Tongue (tissue), 3 donors: ENCODE measurements at places on chromosomes 2 and 18. TPM values are rescaled to one million over a fixed set of nuclear protein-coding genes. Genes with fewer than 3 reads are reported as not detected.

DNA sequence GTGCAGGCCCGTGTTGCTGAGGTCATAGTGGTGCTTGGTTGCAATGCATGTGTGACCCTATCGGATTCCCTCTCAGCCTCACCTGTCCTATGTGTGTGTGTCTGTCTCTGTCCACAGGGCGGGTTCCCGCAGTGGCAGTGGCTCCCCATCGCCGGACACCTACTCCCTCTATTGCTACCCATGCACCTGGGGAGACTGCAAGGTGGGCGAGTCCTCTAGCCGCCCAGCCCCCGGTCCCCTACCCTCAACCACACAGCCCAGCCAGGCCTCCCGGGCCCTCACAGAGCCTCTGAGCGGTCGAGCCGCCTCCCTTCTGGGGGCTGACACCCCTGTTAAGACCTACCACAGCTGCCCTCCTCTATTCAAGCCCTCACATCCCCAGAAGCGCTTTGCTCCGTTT lies 14.2 kb downstream of the GAREM2 start:
- DNase-seq = no peak

DNA sequence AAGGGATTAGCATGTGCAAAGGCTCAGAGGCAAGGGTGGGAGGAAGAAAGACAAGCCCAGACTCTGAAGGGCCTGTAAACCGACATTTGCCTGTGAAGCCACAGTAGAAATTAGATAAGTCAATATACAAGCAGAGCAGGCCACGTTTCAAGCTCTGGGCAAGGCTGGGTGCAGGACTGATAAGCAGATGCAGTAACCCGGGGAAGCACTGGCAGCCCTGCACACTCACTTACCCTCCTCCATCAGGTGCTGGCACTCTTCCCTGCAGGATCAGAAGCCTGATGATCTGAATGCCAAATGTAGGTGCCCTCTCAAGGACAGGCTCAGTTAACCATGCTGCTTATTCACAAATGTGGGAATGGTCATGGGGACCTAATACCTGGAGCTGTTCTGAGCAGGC lies 46.3 kb upstream of the RAB12 start:
- no peak for DNase-seq

GRCh38 chr2:120561379-120562035 lies 174.2 kb upstream of the GLI2 start:
- DNase-seq = no peak

DNA sequence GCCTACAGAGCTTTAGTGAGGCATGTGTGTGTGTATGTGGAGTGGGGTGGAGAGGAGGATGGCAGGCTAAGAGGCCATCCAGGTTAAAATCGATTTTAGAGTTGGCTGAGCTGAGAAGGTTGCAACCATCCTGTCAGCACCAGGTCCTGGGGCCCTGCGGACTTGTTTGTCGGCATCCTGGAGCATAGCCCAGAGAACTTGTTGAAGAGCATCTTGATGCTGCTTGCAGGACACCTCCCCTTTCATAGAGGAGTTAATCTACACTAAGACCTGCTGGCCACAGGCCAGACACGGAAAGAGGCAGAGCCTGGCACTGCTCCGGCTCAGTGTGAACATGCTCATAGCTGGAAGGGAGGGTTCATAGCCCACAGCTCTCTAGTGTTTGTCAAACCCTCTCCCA lies 72.1 kb upstream of the RGPD5 start:
- peak; percentile 88 for DNase-seq

GRCh38 chr18:57804557-57804956 lies 1.4 kb upstream of the ATP8B1 start:
- DNase-seq = no peak

- no peak for DNase-seq
Observed at GRCh38 chr2:2324565-2325101, 6.4 kb downstream of the MYT1L start.

DNA sequence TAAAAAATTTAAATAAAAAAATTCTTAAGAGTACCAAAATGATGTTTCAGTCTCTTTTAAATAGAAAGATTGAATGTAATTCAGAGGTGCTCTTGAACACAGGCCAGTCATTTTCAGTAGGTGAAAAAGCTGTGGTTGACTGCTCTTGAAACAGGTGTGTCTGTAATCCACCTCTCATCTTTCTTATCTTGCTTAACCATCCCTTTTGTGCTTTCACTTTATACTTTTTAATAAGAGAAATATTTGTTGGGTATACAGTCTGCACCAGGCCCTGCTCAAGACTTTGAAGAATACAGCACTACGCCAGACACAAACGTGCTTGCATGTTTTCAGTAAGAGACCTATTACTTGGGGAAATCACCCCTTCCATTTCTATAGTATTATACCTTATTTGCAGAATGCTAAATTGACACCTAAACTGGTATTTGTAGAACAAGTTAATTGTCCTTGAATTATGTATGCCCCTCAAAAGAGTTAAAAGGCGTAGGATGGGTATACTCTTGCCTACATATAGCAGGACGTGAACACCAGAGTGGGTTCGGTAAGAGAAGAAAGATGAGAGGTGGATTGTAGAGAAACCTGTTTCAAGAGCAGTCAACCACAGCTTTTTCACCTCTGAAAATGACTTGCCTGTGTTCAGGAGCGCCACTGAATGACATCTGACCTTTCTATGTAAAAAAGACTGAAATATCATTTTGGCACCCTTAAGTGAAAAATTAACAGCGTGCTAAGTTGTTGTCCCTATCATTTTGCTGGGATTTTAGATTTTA lies 4.0 kb upstream of the RTN4 start:
- no peak for DNase-seq

DNA sequence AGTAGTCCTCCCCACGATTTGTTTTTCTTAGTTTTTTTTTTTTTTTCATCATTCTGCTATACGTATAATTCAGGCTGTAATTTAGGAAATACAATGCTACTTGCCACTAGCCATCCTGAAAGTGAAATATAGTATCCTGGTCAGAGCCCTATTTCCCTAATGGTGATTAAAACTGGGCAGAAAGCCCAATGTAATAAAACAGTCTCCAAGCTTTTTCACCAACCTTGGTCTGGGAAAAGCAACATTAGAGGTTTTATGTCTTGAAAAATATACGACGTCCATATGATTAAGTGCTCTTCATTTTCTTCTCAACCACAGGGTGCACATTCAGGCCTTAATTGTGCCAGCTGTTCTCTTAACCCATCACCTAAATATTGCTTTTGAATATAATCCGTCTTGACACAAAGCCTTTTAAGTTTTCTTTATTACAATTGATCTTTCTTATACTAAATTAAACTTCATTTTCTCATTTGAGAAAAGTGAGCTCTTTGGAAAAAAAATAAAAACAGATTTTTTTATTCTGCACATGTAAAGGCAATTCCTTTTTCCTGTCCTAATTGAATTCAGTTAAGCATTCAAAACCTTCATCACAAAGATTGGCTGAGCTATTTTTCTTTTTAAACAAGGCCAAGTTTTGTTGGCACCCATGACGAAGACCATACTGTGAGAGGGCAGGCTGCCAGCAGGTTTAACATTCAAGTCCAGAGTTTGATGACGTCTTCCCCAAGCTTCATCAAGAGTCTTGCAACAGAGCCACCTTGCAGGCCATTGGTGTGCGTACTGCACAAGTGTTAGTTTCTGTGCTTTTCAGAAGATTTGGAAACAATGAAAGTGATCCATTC lies 52.7 kb downstream of the MAP2 start:
- DNase-seq = peak; percentile 84

Gene INHA
- 1.5 TPM for total RNA-seq

Gene MERTK
- total RNA-seq = 6.3 TPM

Gene ALPG
- not detected for total RNA-seq

Gene SERPINE2
- 44.6 TPM for total RNA-seq

Gene SMC6
- 43.8 TPM for total RNA-seq
